GM20000 (cell line): ENCODE measurements at places on chromosomes 2 and 18.

DNA sequence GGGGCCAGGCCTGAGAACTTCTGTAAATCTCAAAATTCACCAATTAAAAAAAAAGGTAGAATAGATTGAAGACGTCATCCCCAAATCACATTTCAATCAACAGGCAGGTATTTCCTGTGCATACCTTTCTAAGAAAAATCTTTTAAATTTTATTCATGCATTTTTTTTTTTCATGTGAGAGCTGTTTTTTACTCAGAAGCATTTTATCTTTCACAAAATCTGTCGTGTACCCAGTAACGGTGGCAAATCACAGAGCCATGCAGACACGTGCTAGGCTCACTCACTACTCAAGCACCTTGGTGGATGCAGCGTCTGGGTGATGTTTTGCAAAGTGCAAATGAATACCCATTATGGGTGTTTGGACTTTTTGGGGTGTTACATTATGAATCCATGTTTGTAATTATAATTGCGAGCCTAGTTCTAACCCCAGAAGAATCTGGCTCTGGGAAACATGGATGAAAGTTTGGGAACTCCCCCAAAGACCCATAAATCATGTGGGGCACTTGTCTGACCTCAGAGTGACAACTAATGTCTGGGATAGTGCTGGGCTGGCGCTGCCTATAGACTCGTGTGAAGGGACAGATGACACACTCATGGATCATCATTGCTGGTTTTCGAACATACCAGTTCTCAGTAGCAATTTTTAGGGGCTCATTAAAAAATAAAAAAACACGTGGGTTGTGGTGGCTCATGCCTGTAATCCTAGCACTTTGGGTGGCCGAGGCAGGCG is 335.2 kb downstream of the LPIN1 start:
- no peak for DNase-seq

DNA sequence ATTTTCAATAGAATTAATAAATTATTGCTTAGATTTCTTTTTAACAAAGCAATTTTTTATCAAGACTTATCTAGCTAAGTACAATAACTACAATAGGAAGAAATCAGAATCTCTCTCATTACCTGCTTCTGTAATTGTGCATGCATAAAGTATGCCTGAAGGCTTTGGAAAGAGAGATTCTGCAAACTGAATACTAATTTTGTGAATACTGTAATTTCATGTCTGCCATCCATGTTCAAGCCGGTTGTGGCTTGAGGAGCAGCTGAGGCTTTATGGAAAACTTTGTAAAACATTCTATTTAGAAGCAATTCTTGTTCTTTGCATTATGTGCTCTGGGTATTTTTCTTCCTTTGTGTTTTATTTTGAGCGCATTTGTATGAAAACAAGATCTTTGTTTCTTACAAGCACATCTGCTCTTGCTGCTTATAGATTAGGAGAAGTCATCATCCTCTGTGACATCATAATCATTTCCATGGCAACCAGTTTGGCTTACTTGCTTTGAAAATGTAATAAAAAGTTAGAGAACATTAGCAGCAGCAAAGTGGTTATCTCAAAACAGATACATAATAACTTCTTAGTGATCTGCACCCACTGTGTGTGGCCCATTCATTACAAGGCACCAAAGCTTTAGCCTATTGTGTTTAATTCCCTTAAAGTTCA is 16.0 kb upstream of the IKZF2 start:
- no peak for DNase-seq

- DNase-seq, result no peak
Measured at GRCh38 chr2:173184031-173185004, 108.7 kb downstream of the MAP3K20 start.

DNA sequence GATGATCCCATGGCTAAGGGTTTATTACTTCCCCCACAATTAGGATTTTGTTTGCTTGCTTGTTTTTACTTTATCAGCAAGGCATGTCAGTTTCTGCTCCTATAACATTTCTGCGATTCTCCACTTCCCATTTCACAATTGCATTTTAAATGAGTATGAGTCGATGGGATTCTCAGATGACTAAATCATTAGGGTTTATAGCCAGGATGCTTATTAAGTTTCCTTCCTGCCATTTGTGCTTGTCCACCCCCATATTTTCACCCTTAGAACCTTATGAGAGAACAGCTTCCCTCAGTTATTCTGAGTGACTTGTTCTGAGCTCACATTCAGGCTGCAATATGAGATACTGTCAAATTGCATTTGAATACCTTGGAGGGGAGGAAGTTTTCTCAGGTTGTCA is 37.9 kb upstream of the C1GALT1C1L start:
- DNase-seq, result no peak

DNA sequence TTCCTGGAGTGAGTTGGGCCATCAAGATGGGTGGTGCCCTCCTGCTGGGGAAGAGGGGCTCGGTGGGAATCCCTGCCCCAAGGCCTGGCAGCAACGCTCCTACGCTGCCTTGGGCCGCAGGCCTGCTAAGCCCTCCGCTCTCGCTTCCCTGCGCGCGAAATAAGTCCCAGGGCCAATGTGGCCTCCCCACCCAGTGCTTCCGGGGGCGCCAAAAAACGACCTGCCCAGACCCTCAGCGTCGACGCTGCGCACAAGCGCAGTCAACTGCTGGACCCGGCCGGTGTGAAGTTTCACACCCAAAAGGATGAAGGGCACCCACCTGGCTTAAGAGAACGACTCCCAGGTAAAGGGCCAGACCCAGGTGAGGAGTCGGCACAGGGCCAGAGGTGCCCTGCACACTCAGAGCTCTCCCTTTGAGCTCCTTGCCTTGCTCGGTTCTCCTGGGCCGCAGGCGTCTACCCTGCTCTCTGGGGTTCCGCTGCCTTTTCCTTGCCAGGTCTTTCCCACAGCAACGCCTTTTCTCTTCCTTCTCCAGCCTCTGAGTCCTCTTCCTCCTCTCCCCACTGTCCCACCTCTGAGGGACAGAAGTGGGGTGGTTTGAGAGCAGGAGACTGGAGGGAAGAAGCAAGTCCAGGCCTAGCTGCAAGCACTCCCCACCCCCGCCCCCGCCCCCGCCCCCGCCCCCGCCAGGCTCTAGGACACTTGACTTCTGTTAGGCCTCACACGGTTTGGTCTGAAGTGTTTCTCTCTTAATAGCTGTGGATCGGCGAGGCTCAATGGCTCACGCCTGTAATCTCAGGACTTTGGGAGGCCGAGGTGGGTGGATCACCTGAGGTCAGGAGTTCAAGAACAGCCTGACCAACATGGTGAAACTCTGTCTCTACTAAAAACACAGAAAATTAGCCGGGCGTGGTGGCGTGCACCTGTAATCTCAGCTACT is at the start of gene DNAJC5G:
TSS of gene DNAJC5G (plus strand) at position 223 of the 940 bp plus-strand sequence. CDS start 1,296 bp downstream, outside the sequence.
- DNase-seq, result no peak

- no peak for DNase-seq
Measured at GRCh38 chr2:171630089-171630770, 57.0 kb upstream of the DYNC1I2 start.

DNA sequence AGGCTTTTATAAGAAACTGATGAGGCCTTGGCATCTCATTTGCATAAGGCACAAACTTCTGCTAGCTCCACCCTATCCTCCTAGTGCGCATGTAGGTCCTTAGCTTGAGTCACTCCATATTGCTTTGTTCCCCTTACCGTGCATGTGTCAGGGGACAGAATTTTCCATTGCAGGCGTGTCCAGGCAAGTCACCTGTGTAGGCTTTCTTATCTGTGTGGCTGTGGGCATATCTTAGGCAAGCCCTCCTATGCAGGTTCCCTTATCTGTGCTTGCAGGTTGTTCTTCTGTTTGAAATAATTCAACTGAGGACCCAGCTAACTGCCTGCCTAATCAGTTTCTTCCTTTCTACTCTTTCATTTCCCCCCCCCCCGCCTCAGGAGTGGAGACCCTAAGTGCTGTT is 63.3 kb upstream of the CDCA7 start:
- DNase-seq, result no peak

DNA sequence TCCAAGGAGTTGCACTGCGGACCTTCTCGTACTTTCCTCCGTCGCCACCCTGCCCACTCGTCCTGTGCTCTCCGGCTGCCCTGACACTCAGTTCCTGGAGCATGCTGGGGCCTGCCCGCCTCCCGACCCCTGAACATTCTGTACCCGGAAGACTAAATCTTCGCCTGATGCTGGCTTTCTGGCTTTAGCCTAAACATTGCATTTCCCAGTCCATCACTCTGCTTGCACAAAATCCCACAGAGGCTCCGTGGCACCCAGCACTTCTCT is 550 bp upstream of the SFXN5 start:
- DNase-seq, result no peak

DNA sequence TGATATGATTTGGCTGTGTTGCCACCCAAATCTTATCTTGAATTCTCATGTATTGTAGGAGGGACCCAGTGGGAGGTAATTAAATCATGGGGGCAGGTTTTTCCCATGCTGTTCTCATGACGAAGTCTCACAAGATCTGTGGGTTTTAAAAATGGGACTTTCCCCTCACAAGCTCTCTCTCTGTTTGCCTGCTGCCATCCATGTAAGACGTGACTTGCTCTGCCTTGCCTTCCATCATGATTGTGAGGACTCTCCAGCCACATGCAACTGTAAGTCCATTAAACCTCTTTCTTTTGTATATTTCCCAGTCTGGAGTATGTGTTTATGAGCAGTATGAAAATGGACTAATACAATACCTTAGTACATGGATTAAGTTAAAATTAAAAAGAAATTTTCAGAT is 1094.7 kb upstream of the SLC39A10 start:
- no peak for DNase-seq

- DNase-seq, result no peak
Measured at GRCh38 chr2:178514664-178515063, 34.4 kb downstream of the PLEKHA3 start.

GRCh38 chr2:73418343-73418742 is 32.7 kb downstream of the ALMS1 start:
- no peak for DNase-seq

DNA sequence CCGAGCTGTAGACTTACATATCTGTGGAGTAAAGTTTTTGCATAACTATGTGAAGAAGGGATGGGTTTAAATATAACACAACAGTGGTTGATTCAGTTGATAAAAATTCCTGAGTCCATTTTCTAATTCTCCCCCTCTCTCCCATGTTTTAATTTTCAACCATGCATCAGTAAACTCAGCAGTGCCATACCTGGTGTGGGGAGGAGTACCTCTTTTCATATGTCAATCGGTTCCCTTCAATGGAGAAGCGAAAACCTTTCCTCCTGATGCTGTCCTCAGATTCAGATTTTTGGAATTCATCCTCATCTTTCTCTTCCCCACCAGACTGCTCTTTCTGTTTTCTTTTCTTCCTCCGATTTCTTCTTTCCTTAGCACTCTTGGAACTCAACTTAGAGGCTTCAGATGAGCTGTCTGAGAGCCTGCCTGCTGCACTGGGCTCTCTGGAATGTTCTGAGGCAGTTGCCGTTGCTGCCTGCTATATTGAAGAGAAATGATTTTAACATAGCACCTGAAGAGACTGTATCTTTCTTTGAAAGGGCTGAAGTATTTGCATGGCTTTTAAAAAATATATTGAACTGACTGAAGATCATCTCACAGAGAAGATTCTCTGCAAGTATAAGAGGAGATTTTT is 82.9 kb downstream of the SCN1A start:
- DNase-seq, result no peak

DNA sequence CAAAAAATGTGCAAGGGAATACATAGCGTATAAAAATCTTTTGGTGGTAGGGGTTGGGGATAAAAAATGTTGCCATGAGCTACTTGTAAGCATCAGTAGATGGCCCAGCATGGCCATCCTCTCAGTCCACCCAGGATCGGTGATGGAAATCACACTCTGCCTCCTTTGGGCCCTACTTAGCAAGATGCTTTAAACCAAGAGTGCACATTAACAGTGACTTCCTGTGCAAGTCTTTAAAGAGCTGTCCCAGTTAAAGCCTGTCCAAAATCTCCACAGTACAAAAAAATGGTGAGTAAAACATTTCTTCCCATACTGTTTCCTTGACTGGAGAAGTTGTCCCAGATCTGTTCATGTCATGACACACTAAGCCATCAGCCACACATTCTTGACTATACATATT is 18.0 kb downstream of the ANKRD44 start:
- DNase-seq, result no peak

DNA sequence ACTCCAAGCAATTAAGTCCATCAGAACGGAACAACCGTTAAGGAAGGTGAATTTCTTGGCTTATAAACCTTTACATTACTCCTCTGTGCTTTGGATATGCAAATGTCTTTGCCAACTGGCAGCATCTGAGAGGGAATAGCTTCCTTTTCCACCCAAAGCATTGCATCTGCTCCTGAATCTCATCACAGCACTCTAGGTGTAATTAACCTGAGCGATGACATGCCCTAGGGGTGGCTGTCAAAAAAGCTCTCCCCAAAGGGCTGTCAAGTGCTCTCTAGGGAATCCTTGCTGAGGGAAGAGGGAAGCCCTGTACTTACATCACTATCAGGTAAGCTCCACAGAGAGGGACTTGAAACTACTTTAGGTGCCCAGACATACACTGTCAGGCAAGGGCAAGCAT is 5.5 kb upstream of the SMARCAL1 start:
- DNase-seq, result no peak

DNA sequence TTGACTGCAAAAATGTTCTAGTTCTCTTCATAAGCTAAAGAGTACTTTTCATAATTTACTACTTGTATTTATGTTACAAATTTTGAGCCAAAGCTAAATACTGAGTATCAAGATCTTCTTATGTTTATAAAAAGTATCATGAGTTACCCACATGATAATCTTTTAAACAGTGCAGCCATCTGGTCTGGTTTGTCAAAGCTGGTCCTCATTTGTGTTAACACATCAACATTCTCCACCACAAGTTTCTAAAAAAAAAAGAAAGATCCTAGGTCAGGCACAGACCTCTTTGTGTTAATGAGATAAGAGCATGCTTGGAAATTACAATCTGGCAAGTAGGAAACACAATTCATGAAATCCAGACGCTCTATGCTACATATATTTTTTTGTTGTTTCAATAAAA is 75.5 kb upstream of the FRZB start:
- no peak for DNase-seq

GRCh38 chr2:173407176-173407575 is 52.5 kb downstream of the CDCA7 start:
- no peak for DNase-seq

GRCh38 chr2:145411493-145411892 is 891.6 kb upstream of the ZEB2 start:
- peak; percentile 7 for DNase-seq

- DNase-seq, result no peak
Measured at GRCh38 chr2:173705656-173706055, 259.5 kb downstream of the SP3 start.

DNA sequence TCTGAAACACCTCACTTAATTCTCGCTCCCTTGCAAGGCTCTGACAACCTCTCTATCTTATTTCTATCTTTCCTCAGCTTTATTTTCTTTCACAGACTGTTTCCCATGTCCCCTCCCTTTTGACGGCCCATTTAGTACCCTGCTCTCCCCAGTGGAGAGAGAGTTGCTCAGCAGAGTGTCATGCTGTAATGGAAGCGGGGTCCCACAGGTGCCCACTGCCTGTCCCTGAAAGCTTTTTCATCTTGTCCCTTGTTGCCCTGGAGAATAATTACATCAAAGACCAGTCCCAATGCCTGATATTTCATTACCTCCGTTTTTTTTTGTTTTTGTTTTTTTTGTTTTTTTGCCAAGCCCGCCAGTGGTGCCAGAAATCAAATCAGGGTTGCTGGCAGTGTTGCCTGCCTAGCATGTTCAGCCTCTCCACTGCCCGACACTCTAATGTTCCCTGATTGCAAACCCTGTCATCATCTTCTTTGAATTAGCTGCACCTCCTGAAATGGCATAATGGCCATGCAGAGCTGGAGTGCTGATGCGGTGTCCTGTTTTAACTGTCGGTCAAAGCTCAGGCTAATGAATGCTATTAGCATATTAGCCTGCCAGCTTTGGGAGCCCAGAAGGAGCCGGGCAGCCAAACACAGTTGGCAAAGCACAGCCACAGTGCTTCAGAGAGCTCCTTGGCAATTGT is 71.2 kb upstream of the CAVIN2 start:
- no peak for DNase-seq
